ENCODE measurements at places on chromosomes 7 and 10.
A peak's percentile ranks its signal among the peaks of the same experiment; 100 is the strongest.

- no peak for DNase-seq
Measured at GRCh38 chr10:85061401-85061800, 733.0 kb downstream of the CCSER2 start.

- no peak for DNase-seq
Measured at GRCh38 chr10:14360961-14361360, 30.2 kb upstream of the FRMD4A start.

DNA sequence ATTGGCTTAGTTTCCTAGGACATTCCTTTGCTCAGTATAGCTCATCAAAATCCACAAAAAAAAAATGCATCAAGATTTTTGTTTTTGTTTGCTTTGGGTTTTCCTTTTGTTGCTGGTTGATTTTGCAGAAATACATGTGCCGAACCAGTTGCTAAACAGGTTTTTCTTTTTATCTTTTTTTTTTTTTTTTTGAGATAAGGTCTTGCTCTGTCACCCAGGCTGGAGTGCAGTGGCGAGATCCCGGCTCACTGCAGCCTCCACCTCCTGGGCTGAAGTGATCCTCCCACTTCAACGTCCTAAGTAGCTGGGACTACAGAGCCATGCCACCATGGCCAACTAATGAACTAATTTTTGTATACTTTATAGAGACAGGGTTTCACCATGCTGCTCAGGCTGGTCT, 8.3 kb downstream of the CSTF2T start:
- no peak for DNase-seq

- DNase-seq: no peak
Measured at GRCh38 chr7:153642989-153643388, 409.2 kb upstream of the DPP6 start.

DNA sequence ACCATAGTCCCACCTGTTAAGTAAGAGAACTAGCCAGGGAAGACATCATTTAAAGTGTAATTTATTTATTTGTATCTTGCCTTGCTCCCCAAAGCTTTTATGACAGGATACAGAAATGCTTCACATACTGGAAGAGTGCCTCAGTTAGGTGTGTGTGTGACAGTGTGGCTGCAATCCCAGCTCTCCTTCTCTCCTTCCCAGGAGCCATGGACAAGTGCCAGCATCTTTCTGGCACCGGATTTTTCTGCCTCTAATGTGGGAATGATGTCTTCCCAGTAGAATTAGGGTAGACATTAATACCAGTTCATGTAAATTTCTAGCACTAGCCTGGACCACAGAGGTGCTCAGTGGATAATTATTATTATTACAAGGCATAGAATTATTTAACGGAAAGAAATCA, 30.3 kb upstream of the ATXN7L1 start:
- DNase-seq: no peak

DNA sequence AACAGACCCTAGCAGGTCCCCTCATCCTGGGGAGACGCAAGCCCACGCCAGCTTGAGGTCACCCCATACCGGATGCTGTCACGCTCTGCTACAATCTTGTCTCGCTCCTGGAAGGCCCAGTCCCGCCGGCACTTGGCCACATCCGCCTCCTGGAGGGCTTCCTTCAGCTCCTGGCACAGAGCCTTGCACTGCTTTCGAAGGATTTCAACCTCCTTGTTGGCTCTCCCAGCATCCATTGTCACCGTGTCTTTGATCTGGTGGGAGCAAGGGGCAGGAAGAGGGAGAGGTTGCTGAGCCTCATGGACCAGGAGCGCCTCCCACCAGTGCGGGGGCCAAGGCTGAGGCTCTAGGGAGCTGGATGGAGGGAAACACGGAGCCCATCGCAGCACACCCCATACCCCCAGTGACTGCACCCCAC, 90.9 kb downstream of the DLG5 start:
- DNase-seq: no peak

- DNase-seq: peak; percentile 13
Measured at GRCh38 chr10:46787321-46787615, 124.0 kb upstream of the PTPN20 start.

- no peak for DNase-seq
Measured at GRCh38 chr10:53489335-53490182, 717.0 kb upstream of the MBL2 start.

All from stimulated activated naive CD4-positive, alpha-beta T cell treated with Interleukin-2 at 50 U/mL for 16 hours (primary cell).